ENCODE measurements at places on chromosomes 6 and 20. TPM values are rescaled to one million over a fixed set of nuclear protein-coding genes. Genes with fewer than 3 reads are reported as not detected.

DNA sequence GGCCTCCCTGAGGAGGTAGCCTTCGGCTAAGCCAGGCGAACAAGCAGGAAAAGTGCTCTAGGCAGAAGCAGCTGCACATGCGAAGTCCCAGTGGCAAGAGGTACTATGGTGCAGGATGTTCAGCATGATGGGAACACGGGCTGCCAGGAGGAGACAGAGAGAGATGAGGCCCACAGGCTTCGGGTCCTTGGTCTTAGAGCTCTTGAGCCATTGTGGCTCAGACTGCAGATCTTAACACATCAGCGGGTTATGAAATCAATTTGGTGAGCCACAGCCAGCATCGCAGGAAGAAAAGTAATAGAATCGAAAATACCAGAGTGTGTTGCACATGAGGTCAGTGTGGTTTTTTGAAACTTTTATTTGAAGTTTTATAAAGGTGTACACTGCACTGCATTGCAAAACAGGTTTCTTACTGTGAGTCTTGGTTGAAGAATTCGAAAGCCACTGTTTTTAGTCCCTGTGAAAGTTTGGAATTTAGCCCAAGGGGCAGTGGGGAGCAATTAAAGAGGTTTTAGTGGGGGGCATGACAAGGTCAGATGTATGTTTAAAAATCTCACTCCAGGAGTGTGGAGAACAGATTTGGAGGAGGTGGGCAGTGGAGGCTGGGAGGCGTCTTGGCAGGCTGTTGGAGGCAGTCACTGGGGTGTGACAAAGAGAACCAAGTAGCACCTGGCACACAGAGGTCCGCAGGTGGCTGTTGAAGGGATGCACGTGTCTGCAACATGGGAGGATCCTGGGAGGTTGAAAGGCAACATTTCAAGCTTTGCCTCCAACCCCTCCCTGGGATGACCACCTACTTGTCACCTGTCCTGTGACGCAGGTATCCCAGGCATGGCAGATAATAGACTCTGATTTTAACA lies 69.3 kb downstream of the EYA2 start:
- H3K4me3 ChIP-seq, result no peak overlapping the region
- no peaks in the 10 kb centered on the region for H3K27me3 ChIP-seq
- H3K27ac ChIP-seq, result no peak overlapping the region
- DNase-seq, result no peak

Gene NHLRC1
- total RNA-seq, result 1.4 TPM

- H3K36me3 ChIP-seq, result no peaks in the 10 kb centered on the region
- H3K27ac ChIP-seq, result no peak overlapping the region
- H3K4me1 ChIP-seq, result no peaks in the 10 kb centered on the region
- H3K4me3 ChIP-seq, result no peak overlapping the region
- no peak for DNase-seq
Observed at GRCh38 chr20:53312957-53313356, 280.7 kb downstream of the ZNF217 start.

GRCh38 chr20:62755817-62756724 lies 40.2 kb upstream of the MRGBP start:
- H3K27ac ChIP-seq, result no peak overlapping the region
- H3K27me3 ChIP-seq, result no peaks in the 10 kb centered on the region
- DNase-seq, result no peak
- no peaks in the 10 kb centered on the region for H3K36me3 ChIP-seq
- no peak overlapping the region for H3K4me3 ChIP-seq
- H3K4me1 ChIP-seq, result no peaks in the 10 kb centered on the region

DNA sequence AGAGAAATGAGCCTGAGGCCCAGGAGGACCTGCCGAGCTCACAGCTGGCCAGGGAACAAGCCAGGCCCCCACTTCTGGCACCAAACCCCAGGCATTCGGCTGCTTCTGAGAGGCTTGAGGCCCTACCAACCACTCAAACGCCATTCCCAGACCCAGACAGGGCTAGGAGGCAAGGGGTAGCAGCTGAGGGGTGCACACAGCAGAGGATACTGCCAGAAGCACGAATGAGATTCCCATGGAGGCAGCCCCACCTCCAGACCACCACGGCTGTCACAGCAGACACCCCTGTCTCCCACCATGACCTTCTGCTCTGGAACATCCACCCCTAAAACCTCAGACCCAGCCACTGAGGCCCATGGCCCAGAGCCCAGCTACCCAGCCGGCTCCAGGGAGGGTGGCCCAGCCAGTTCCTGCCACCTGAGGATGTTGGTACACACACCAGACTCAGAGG lies 36.1 kb downstream of the NTSR1 start:
- H3K27me3 ChIP-seq, result peaks cover 5% of the 10 kb centered on the region
- no peak overlapping the region for H3K4me3 ChIP-seq
- H3K4me1 ChIP-seq, result no peaks in the 10 kb centered on the region
- no peak for DNase-seq

Measured in uterus (tissue), 4 donors.